ENCODE measurements at places on chromosomes 12 and 14.

GRCh38 chr12:9786726-9787717, 26.3 kb upstream of the CD69 start:
- DNase-seq, result no peak

DNA sequence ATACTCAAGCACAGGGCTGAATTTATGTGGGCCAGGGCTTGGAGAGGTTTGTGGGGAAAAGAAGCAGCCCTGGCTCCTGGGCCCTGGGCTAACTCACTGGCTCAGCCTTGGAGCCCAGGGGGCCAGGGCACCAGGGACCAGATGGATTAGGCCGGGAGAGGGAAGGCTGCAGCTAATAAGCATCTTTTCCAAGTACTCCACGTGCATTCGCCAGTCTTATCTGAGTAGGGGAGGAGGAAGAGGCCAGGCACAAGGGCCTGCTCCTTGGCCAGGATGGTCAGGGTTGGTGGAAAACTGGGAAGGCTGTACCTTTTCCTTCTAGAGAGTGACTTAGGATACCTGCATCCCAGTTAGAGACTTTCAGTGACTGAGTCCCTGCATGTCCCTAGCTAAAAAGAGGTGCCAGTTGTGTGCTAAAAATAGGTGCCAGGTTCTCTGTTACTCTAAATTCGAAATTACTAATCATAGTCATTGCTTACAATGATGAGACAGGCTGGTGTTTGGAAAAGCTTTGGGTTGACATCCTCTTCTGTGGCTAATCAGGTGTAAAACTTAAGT, 1.3 kb downstream of the GLRX5 start:
- no peak for DNase-seq

- no peak for DNase-seq
These were observed 86.1 kb downstream of the CPSF2 start for GRCh38 chr14:92207928-92208265.

DNA sequence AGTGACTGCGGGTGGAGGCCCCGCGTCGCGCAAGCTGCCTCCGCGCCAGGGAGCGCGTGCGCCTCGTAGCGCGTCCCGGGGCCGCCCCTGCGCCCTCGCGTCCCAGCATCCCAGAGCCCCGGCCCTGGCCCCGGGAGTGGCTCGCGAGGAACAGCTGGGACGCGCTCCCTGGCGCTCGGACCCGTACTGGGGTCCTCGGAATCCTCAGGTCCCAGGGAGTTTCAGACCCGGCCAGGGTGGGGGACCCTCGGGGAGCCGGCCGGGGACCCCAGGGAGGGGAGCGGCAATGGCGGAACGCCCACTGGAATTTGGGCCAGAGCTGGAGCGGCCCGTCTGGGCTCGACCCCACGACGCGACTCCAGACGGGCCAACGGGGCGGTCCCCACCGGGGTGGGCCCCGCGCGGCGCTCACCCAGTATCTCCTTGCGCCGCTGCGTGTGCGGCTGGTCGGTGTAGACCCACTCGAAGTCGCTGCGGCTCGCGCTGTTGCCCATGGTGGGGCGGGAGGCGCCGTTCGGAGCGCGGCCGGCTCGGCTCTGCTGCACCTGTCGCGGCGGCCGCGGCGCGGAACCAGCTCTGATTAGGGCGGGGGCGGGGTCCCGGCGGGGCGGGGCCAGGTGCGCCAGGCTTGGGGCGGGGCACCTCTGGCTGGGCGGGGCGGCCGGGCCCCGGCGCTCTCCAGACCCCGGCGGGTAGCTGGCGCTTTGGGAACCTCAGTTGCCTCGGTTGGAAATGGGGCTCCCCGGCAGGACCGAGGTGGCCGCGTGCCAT, at the start of gene DEGS2:
DEGS2 (minus strand) TSS at position 552 of the 771 bp plus-strand sequence; CDS start at position 494, 58 bp downstream.
- peak; percentile 55 for DNase-seq

GRCh38 chr12:112419297-112420133, 768 bp downstream of the PTPN11 start:
- DNase-seq, result no peak

- DNase-seq, result no peak
These were observed 71.3 kb downstream of the CRACR2A start for GRCh38 chr12:3681595-3682061.

DNA sequence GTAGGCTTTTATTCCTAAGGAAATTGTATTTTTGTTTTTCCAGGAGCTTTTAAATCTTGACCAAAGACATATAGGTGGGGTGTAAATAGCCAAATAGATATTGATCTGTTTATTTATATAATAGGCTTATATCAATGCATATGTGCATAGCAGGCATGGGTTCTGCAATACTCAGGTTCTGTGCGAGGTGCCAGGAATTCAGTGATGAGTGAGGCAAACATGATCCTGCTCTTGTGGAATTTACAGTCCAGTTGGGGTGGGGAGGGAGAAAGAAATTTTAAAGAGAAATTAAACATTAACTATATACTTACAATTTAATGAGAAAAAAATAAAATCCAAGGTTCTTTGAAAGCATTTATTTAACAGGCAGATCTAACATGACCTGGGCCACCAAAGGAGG, 160.3 kb upstream of the HIF1A start:
- DNase-seq, result no peak

GRCh38 chr12:95116773-95117172, 43.4 kb upstream of the NR2C1 start:
- no peak for DNase-seq

GRCh38 chr12:41943671-41944070, 201.0 kb downstream of the GXYLT1 start:
- DNase-seq, result no peak

- DNase-seq, result no peak
These were observed 64.5 kb downstream of the NIN start for GRCh38 chr14:50766338-50766886.

DNA sequence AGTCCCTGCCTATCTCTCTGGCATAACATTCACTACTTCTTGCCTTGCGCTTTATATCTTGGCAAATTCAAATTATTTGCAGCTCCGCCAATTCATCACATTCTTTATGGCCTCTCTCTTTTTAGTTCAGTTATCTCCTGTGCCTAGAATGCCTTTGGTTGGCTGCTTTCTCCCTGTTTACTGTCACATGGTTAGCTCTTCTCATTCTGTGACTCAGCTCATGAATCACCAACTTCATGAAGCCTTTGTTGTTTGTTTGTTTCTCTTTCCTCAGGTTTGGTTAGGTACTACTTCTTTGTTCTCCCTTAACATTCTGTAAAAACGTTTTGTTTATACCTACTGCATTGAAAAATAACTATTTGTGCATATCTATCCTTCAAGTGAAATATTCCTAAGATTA, 376.5 kb upstream of the GARIN6 start:
- no peak for DNase-seq

- no peak for DNase-seq
These were observed 127.1 kb downstream of the NELL2 start for GRCh38 chr12:44748950-44749468.

- no peak for DNase-seq
These were observed 47.8 kb downstream of the TESPA1 start for GRCh38 chr12:54936736-54937135.

DNA sequence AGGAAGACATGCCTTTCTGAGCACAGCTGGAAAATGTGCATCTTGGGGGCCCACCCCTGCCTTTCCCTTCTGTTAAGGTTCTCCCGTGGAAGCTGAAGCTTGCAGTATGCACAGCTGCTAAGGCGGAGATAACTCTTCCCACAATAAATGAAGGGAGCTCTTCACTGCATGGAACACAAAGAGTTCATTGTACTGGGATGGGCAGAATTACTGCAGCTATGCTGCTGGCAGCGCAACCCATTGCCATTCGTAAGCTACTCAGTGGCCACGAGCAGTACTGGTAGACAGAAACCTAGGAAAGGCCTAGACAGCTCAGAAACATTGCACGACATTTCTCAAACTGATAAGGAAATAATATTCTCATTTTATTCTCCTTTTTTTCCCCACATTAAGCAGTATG, 310.2 kb downstream of the MDGA2 start:
- DNase-seq, result no peak

- no peak for DNase-seq
These were observed 89.9 kb downstream of the NT5DC3 start for GRCh38 chr12:103751171-103751570.

DNA sequence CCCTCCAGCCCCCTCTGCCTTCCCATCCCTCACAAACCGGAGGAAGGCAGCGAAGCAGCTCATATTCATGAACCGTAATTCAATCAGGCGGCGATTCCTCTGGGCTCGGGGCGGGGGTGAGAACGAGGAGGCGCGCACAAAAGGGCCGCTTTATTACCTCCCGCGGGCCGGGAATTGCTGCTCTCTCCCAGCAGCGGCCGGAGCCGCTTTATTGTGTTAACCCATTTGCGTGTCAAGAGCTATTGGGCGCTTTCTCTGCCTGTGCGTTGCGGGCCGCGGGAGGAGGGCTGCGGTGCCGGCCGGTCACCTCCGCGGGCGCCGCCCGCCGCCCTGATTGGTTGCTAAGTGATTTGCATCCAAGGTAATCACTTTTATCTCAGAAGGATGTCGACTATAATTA, 4.8 kb downstream of the FAM222A start:
- DNase-seq, result no peak

DNA sequence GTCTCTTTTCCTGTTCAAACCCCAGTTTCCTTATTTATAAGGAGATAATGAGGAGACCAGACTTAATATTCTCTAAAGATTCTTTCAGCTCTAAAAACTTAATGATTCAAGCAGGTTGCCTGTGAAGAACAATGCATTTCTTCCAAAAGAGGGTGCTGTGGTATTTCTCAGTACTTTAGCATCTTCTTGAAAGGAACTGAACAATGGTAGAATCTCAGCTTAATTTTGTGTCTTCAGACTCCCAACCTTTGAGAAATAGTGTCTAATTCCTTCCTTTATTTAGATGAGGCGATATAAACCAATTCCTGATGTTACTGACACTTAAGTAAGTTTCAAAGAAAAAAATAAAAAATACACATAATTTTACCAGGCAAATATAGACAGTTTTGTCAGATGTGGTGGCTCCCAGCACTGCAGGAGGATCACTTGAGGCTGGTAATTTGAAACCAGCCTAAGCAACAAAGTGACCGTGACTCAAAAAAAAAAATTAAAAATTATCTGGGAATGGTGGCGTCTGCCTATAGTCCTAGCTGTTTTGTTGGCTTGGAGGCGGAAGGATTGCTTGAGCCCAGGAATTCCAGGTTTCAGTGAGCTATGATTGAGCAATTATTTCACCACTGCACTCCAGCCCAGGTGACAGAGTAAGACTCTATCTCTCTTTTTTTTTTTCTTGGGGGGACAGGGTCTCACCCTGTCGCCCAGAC, 76.9 kb upstream of the PSMA6 start:
- no peak for DNase-seq

GRCh38 chr12:32773691-32774090, 18.0 kb upstream of the YARS2 start:
- DNase-seq, result no peak

- no peak for DNase-seq
These were observed 6.1 kb upstream of the OS9 start for GRCh38 chr12:57687862-57688261.

GRCh38 chr14:71086567-71086966, 179.3 kb downstream of the PCNX1 start:
- DNase-seq, result no peak

- DNase-seq, result no peak
These were observed 385.8 kb downstream of the MED13L start for GRCh38 chr12:115891556-115892164.

DNA sequence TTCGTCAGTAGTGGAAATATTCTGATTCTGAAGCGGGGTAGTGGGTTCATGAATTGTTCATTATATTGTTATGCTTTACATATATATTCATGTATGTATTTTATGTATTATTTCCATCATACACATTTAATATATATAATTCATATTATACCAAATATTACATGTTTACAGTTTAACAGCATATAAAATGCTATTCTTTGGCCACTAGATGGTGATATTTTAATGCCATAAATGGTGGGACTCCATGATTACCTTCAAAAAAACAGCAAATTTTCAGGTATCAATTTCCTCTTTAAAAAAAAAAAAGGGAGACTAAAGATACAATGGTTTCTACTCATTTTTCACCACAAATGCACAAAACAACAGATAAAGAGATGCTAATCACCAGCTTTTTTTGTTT, 41.0 kb downstream of the BDKRB1 start:
- DNase-seq, result no peak

DNA sequence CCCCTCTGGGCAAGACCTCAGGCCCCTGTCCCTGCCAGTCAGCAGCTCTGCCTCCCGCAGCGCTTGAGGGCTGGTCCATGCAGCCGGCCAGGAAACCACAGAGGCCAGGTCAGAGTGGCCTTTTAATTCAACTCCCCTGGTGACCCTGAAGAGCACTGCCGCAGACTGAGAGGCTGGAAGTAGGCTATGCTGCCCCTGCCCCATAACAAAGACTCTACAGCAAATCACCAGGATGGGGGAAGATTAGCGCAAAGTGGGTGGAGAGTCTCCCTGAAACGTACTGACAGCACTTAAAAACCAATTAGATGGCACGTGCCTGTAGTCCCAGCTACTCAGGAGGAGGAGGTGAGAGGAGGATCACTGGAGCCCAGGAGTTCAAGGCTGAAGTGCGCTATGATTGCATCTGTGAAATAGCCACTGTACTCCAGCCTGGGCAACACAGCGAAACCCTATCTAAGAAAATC, 70.5 kb downstream of the ITPK1 start:
- DNase-seq, result no peak

GRCh38 chr12:73531752-73532151, 1005.9 kb upstream of the ATXN7L3B start:
- DNase-seq, result no peak

GRCh38 chr12:86122846-86123468, 133.2 kb downstream of the MGAT4C start:
- DNase-seq, result no peak

- peak; percentile 43 for DNase-seq
These were observed 16.8 kb upstream of the MYL2 start for GRCh38 chr12:110937104-110937641.

DNA sequence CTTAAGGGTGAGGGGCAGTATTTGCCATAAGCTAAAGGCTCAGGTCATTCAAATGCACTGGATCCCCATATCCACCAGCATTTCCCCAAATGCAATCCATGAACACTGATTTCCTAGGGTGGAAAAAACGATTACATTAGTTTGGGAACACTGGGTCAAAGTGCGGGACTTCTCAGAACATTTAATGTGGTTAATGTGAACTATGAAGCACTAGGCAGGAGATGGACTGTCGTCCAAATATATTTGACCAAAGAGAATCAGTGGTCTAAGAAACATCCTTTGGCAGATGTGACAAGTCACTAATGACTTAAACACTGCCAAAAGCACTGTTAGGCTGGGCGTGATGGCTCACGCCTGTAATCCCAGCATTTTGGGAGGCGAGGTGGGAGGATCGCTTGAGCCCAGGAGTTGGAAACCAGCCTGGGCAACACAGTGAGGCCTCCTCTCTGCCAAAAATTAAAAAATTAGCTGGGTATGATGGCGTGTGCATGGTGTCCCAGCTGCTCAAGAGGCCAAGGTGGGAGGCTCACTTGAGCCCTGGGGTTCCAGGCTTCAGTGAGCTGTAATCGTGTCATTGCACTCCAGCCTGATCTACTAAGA, 205.4 kb downstream of the CALM1 start:
- DNase-seq, result no peak

GRCh38 chr12:83823386-83824045, 1089.1 kb downstream of the SLC6A15 start:
- no peak for DNase-seq

- no peak for DNase-seq
These were observed 214.4 kb upstream of the DIO2 start for GRCh38 chr14:80425686-80426085.

GRCh38 chr12:3705354-3705675, 47.6 kb downstream of the CRACR2A start:
- DNase-seq, result no peak
